ENCODE measurements at places on chromosomes 4 and X.

DNA sequence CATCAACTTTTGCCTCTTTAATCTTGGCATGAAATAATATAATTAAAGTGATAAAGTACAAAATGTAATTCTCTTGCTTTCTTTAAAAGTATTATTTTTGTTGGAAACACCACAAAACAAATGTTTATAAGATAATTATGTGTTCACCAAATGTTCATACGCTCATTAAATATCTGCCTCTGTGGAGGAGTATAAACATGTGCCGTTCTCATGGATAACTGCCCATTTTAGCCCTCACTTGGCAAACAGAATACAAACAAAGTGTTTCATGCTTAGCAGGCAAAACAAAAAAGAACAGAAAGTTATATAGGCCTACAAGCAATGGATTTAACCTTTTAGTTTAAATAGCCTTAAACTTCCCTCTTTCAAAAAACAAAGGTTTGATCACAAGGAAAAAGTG, 800.5 kb upstream of the DIAPH2 start:
- no peak for DNase-seq

DNA sequence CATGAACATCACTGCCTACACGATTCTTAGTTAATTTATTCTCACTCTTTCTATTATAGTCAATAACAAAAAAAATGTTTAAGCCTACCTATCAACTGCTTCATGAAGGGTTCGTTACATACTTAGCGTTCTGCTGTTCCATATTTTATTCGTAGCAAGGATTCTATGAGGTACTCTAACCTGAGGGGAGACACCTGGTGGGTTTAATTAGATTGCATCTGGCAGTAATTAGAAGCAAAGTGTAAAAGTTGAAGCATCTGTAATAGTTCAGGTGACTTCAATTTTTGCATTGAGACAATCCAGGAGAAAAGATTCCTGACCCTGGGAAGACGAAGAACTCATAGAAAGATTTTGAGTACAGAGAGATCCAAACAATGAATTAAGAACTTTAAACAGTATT, 1655.8 kb upstream of the TENM3 start:
- DNase-seq: no peak

GRCh38 chr4:112289407-112290253, 3.9 kb upstream of the TIFA start:
- DNase-seq: no peak

GRCh38 chr4:183154701-183155391, 55.8 kb downstream of the WWC2 start:
- no peak for DNase-seq

DNA sequence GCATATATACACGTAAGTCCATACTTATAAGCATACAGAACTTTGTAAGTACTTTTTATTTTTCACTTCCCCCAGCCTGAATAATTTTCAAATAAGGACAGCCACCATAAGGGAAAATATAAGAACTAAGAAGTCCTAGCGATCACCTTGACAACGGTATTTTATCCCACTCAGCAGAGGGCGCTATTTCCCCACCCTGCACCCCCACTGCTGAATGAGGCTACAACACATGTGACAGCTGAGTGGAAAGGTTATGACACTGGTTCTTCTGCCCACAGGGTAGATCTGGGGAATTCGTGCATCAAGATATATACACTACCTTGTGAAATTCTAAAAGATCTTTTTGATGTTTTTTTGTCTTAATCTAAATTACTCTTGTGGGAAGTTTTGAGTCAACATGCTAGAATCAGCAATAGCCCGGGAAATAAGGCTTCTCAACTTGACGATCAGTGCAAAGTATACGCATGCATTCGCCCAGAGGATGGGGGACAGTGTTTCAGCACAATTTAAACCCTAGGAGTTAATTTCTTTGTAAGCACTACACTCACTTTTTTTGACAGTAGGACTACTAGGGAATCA, 151.5 kb downstream of the CORIN start:
- DNase-seq: no peak

GRCh38 chr4:153564630-153565525, 98.7 kb downstream of the TMEM131L start:
- no peak for DNase-seq

Data from cortex of kidney (tissue), 1 donor.